ENCODE measurements at places on chromosomes 6 and 20.

DNA sequence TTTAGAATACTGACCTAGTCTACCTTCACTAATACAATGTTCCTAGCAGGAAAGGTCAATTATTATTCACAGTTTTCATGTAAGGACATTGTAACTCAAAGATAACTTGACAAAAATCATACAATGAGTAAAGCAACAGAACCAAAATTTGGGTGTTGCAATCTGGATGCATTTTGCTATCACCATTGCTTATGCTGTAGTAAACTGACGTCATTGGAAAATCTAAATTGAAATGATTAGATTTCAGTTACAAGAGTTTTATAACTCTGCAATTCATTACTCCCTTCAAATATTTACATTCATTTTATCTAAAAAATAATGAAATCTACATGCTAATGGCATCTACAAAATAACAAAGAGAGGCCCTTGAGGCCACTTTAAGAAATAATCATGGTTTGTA is 147.0 kb downstream of the TENT5A start:
- DNase-seq = no peak

- no peak for DNase-seq
Observed at GRCh38 chr6:43243664-43244321, 512 bp downstream of the TTBK1 start.

- DNase-seq = no peak
Observed at GRCh38 chr20:18928626-18929025, 115.0 kb downstream of the SCP2D1 start.

DNA sequence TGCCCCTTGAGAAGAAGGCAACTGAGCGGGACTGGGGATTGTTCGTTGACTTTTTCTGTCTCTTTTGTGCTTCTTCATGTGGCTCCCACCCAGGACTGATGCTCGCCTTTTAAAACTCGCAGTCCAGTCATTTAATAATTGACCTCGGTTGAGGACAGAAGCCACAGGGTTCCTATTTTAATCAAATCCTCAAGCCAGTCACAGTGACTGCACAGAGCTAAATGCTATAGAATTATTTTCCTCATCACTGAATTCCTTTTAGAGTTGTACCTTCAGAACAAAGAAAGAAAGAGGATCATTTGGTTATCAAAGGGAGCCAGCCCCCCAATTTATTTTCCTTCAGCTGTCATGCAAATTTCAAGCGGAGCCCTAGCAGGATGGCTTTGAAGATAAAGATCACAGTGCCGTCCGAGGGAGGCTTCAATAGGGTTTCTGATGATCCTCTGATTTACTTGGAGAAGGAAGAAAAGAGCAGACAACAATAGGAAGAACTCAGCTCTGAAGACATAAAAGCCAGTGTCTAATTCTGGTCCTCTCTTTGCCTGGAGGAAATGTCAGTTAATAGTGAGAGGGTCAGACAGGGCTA is 186.6 kb downstream of the DOK5 start:
- DNase-seq = no peak

DNA sequence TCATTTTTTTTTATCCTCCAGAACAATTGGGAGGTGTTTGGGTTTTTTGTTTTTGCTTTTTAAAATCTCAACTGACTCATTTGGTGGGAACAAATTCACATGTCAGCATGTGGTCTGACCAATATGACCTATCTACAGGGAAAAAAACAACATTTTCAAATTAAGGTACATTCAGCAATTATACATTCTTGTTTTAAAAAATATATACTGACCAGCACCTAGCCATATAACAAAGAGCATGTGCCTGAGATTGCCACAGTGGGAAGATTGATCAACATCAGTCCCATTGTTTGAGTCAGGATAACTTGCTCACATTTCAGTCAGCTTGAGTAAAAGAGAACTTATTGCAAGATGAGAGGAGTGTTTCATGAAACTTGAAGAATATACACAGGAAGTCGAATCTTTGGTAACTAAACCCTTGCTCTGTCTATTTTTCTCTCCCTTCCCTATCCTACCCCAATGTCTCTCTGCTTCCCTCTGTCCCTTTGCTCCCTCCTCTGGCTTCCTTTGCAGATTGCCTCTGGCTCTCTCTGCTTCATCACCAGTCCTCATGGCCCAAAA is 163.2 kb upstream of the TAB2 start:
- no peak for DNase-seq

DNA sequence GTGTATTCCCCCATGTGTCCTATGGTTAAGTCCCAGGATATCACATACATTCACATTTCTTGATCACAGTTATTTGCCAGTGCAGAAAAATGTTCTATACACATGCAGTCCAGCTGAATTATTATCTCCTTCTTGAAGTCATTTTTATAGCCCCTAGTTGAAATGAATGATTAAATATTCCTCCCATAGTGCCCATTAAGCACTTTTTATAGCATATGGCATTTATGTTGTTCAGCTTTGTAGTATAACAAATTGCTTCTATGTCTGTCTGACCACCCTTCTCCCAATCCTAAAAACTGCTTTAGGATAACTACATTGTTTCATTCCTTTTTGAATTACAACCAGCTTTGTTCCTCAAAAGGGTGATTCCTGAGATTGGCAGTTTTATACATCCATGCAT is 123.5 kb downstream of the ADGRB3 start:
- no peak for DNase-seq

- DNase-seq = no peak
Observed at GRCh38 chr6:157460182-157460999, 79.4 kb downstream of the ZDHHC14 start.

- no peak for DNase-seq
Observed at GRCh38 chr6:93915961-93916360, 496.6 kb upstream of the EPHA7 start.

DNA sequence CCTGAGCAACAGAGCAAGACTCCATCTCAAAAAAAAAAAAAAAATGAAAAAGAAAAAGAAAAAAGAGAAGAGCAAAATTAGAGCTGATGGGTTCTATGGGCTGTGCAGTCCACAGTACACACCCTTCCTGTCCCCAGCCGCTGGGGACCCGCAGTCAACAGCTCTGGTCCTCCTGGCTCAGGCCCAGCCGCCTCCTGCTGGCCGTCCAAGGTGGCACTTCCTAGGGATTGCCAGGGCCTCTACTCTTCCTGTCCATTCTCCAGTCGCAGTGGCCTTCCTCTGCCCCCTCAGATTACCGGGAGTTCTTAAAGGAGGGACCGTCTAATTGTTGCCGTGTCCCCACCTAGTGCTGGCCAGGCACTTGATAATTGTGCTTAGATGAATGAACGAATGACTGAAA is 41.7 kb downstream of the TMEM242 start:
- DNase-seq = no peak

- DNase-seq = no peak
Observed at GRCh38 chr20:47306755-47307370, 49.6 kb downstream of the ZMYND8 start.

- DNase-seq = no peak
Observed at GRCh38 chr20:51085769-51086168, 62.9 kb upstream of the KCNG1 start.

- DNase-seq = no peak
Observed at GRCh38 chr6:55931101-55931500, 55.7 kb upstream of the BMP5 start.

GRCh38 chr20:38109591-38110524 is 55.2 kb downstream of the TGM2 start:
- no peak for DNase-seq

Data from NCI-H1694 (cell line).